ENCODE measurements at places on chromosomes 1 and 21. TPM values are rescaled to one million over a fixed set of nuclear protein-coding genes. Genes with fewer than 3 reads are reported as not detected.

SPATA45 gene
- not detected for total RNA-seq

CD160 gene
- not detected for total RNA-seq

HES3 gene
- total RNA-seq: not detected

ACTN2 gene
- not detected for total RNA-seq

ZC3H11A gene
- total RNA-seq: 54.0 TPM

APP gene
- 579 TPM for total RNA-seq

GSTM5 gene
- not detected for total RNA-seq

TMPRSS15 gene
- total RNA-seq: not detected

DYNLT4 gene
- not detected for total RNA-seq

S100A8 gene
- total RNA-seq: not detected

ADCY10 gene
- total RNA-seq: not detected

LMX1A gene
- total RNA-seq: not detected

SAMSN1 gene
- total RNA-seq: 0.33 TPM

SUCO gene
- total RNA-seq: 16.0 TPM
